CD4-positive, alpha-beta T cell treated with Interleukin-21 for 1 hour (primary cell): ENCODE measurements at places on chromosomes 2 and 18.

DNA sequence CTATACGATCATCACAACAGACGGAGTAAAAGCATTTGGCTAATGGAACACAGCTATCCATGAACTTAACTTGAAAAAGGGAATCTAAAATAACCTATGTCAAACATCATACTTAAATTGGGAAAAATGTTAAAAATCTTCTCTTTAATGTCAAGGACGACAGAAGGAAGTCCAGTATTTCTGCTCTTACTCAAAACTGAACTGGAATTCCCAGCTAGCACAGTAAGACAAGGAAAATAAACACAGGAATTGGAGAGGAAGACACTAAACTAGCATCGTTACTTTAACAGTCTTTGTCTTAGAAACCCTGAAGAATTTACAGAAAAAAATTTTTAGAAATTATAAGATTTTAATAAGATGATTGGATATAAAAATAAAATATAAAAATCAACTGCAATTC is 112.6 kb downstream of the HDAC4 start:
- DNase-seq, result no peak

- DNase-seq, result no peak
These were observed 67.0 kb downstream of the TTC21B start for GRCh38 chr2:165886487-165887146.

GRCh38 chr2:66438891-66439811 is 4.2 kb downstream of the MEIS1 start:
- no peak for DNase-seq

GRCh38 chr2:67169417-67170140 is 227.6 kb upstream of the ETAA1 start:
- DNase-seq, result no peak

DNA sequence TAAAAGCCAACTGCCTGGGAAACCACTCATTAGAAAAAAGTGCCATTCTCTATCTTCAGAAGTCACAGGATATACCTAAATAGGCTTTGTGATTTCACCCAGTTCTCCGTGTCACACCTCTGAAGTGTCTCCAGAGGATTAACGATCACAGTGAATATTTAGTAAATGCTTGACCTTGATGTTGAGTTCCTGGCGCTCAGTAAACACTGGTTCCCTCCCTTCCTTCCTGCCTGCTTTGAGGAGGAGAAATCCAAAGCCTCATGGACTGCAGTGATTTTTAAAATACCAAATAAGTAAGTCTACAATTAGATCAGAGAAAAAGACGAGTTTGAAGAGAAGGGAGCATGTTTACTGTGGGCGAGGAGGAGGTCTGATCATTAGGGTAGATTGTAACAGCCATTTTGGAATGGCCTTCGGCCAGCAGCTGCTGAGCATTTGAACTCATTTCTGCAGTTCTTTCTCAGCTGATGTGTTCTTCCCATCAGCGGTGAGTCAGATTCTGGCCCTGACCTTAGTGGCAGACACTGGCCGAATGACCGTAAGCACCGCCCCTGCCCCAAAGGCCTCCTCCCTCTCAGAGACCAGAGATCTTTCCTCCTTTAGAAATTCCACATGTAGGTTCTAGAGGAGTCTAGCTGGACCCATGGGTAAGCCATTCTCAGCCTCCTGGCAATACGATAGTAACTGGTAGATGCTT is 62.1 kb upstream of the SLC16A14 start:
- no peak for DNase-seq

- DNase-seq, result peak; percentile 96
These were observed at the start of gene CLK1 for GRCh38 chr2:200864176-200865034. Gene CLK1, minus strand, starts transcription at chr2:200864658. Its CDS starts 2,796 bp downstream, at chr2:200861862.

- no peak for DNase-seq
These were observed 31.9 kb downstream of the SMAD7 start for GRCh38 chr18:48918660-48919456.

DNA sequence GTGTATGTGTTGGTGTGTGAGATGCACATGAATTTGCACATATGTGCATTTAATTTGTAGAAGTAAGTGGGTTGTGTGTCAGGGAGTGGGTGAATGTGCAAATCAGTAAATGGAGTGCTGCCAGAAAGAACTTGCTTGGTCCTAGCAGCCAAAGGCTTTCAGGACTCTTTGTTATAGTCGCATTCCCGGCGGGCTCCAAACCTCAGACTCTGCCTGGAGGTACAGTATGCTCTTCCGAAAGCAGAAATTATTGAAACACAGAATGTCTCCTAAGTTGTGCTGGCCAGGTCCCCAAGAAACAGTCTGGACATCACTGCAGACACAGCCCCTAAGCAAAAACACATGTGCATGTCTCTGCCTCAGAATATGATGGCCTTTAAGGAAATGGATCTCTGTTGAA is 232.4 kb downstream of the INSIG2 start:
- DNase-seq, result no peak

DNA sequence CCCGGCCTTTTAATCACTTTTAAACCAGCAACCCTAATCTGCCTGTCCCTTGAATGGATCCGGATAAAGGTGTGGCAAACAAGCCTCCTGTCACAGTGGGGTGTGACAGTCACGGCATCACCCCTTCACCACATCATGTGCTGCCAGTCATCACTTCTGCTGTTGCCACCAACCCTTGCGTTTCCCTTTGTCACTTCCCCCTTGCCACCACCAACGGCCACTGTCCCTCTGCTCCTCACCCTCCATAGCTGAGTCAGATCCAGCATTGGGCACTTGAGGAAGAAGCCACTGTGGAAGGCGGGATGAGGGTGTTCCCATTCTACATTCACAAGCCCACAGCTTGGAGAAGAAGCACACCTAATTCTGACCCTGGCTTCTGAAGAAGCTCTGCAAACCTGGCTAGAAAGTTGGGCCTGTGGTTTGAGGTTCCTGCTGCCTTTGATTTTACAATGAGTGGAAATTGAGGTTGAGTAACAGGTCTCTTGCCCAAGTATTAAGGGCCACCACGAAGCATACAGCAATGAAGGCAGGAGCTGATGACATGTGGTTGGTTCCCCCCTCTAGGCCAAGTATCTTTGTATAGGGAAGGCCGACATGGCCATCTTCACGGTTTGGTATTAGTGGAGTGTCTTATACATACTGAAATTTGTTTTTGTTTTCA is 22.9 kb upstream of the DARS1 start:
- DNase-seq, result peak; percentile 78

- DNase-seq, result no peak
These were observed 128.4 kb upstream of the FAM98A start for GRCh38 chr2:33727361-33728032.

DNA sequence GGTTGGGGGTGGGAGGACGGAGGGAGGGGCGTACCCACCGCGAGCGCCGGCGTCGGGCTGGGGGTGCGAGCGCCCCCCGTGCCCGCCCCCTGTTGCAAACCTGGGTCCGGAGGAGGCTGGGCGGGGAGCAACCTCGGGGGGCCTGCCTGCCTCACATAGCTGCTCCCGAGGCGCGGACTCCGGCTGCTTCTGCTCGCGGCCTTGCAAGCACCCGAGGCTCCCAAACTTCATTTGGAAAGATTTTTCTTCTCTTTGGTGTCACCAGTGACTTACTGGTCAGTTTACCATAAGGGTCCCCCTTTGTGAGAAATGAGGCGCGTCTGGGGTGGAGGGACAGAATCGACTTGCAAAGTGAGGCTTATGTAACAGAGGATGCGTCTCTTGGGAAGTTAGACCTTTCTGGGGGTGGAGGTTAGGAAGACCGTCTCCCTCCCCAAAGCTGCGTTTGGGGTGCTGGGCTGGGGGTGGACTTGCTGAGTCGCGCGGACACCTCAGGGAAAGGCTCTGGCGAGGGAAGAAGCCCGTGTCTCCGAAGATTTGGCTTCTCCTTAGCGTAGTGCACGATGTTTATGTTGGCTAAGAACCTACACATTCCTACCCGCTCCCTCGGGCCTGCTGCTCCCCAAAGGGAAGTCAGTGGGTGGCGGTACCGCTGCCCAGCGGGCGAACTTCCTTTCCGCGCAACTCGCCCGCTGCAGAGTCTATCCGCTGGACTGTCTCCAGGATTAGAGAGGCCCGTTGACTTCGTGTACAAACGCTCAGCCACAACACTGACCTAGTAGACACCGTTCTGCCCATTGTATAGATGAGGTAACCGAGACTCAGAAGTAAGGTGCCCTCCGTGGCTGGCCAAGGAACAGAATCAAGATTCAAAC is 559 bp downstream of the TMEM37 start:
- no peak for DNase-seq

- DNase-seq, result no peak
These were observed 40.8 kb downstream of the WDR35 start for GRCh38 chr2:19949071-19949470.

DNA sequence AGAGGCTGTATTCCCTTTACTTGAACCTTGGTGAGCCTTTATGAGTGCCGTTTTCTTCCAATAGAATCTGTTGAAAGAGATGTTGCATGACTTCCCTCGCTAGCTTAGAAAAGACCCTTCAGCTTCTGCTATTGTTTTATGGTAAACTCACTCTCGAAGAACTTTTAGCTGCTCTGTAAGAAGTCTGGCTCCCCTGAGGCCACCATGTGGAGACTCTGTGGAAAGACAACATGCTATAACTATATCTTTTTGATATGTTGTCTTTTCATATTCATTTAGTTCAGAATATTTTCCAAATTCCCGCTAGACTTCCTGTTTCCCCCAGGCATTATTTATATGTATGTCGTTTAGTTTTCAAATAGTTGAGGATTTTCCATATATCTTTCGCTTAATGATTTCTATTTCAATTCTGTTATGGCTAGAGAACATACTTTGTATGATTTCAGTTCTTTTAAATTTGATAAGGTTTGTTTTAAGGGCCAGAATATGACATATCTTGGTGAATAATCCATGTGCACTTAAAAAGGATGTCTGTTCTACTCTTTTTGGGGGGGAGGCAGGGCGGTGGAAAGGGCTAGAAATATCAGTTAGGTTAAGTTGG is 64.1 kb downstream of the PTPN4 start:
- peak; percentile 54 for DNase-seq

DNA sequence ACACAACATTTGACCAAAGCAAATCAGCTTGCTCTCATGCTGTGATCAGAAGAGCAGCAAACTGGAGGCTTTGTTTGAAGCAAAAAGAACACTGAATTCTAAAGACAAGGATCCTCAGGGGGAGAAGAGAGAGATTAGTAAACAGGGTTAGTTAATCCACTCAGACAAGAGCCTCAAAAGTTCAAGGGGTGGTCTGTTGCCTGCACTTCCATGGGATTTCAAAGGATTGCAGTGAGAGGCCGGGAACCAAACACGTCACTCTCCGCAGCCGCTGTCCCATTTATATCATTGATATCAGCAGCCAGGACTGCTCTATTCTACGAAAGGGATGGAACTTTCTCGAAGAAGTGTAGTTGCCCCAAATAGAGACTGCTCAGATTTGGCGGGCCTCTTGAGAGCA is 97.8 kb upstream of the SP3 start:
- no peak for DNase-seq

DNA sequence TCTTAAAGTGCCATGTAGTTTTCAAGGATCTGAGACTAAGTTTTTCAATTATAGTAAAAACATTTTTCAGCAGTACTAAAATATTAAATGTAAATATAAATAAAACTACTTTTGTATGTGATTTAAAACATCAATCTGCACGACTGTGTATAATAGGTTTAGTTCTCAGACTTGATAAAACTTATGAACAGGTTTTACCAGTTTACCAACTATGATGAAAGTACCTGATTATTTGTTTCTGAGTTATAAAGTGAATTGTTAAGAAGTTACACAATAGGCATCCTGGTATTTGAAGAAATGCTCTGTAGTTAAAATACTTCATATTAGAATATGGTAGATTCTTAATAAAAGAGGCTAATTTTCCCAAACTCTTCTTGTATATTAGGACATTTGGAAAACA is 14.8 kb downstream of the RELCH start:
- DNase-seq, result no peak

- DNase-seq, result no peak
These were observed 195.9 kb upstream of the DTNA start for GRCh38 chr18:34514238-34514637.

GRCh38 chr2:49042488-49042887 is 111.8 kb downstream of the FSHR start:
- DNase-seq, result no peak

DNA sequence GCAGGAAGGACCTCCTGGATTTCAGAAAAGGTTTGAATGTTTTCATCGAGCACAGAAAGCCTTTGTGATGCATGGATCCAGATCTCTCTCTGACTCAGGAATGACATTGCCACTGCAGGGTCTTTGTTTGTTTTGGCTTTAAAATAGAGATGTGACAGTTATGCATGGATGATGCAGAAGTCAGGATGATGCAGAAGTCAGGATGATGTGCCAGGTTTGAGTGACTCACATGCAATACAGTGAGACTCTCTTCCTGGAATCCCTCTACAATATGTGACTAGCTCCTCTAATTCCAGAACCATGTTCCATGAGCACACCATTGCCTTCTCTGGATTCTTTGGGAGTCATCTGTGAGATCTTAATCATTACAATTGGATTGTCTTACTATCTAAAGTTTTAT is 177.9 kb upstream of the RAB6C start:
- DNase-seq, result no peak

DNA sequence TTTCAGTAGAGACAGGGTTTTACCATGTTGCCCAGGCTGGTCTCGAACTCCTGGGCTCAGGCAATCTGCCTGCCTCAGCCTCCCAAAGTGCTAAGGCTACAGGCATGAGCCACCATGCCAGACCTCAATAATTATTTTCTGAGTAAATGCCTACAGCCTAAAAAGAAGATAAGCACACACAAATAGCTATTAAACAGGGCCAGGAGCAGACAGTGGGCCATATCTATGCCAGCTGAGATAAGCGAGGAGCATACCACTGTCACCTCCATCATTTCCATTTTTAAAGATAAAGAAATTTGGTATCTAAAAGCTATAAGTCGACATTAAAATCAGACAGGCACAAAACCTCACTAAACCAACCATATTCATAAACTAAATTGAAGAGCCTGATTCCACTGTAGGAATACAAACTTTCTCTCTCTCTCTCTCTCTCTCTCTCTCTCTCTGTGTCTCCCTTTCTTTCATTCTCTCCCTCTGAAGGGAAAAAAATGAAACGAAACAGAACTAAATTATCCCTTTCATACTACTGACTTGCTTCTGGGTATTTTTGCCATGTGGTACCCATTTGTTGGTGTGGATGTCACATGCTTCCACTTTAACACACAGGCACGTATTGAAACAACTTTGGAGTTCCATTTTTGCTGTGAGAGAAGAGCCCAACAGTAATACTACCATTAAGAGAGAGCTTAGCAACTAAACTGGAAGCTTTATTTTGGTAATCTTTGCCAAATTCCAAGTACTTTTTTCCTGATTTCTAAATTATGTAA is 51.0 kb downstream of the FARSB start:
- no peak for DNase-seq

- DNase-seq, result no peak
These were observed 408.5 kb downstream of the FBXO15 start for GRCh38 chr18:73739098-73739497.

DNA sequence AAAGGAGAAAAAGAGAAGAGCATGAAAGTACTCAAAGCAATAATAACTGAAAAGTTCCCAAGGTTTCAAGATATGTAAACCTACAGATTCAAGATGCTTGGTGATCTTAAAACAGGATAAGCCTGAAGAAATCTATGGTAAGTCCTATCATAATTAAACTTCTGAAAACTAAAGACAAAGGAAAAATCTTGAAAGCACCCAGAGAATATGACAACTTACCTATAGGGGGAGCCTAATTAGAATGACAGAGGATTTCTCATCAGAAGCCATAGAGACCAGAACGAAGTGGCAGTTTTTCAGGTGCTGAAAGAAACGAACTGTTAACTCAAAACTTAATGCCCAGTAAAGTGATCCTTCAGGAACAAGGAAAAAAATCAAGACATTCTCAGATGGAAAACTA is 59.7 kb downstream of the XDH start:
- DNase-seq, result no peak
